ENCODE measurements at places on chromosomes 4 and X. TPM values are rescaled to one million over a fixed set of nuclear protein-coding genes. Genes with fewer than 3 reads are reported as not detected.
A peak's percentile ranks its signal among the peaks of the same experiment; 100 is the strongest.

The RRAGB gene
- total RNA-seq, result 10.5 TPM

The GPAT3 gene
- total RNA-seq, result 3.4 TPM

The DGKK gene
- total RNA-seq, result not detected

The MOB1B gene
- total RNA-seq, result 14.0 TPM

The TMEM47 gene
- total RNA-seq, result not detected

DNA sequence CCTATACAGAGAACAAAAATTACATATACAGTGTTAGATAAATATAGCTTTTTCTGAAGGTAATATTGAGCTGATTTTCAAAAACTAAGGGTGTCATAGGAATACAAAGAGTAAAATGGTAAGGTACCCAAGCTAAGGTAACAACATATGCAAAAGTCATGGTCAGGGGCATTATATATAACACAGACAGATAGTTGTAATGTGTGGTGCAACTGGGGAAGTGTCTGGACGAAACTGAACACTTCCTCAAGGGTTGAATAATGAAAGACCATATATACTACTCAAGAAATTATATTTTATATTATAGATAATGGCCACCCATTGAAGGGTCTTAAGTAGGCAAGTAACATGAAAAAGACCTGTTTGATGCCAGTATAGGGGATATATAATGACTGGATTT lies 262.1 kb upstream of the CXXC4 start:
- H3K36me3 ChIP-seq, result no peaks in the 10 kb centered on the region
- peaks cover 2% of the 10 kb centered on the region for H3K27me3 ChIP-seq
- peaks cover 10% of the 10 kb centered on the region for H3K4me1 ChIP-seq
- no peak overlapping the region for H3K4me3 ChIP-seq
- no peak for DNase-seq

DNA sequence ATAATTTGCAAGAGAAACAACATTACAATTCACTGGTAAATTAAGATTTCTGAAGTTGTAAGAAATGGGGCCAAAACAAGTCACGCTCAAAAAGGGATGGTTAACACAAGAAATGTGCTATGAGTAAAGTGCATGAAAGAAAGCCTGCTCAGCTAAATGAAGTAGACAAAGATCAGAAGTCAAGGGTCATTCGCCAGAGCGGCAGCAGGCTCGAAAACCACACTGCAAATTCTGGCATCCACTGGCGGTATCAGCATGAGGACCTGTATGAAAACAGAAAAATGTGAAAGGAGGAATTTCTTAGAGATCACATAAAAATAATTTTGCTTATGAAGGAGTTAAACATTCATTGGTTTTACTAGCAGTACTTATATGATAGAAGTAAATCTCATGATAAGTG lies 49.6 kb downstream of the FBXL5 start:
- H3K27ac ChIP-seq, result no peak overlapping the region
- peaks cover 23% of the 10 kb centered on the region for H3K36me3 ChIP-seq
- H3K4me3 ChIP-seq, result no peak overlapping the region
- no peaks in the 10 kb centered on the region for H3K27me3 ChIP-seq

GRCh38 chr4:125169192-125169591 lies 145.6 kb upstream of the FAT4 start:
- DNase-seq, result no peak
- no peaks in the 10 kb centered on the region for H3K4me1 ChIP-seq
- H3K4me3 ChIP-seq, result no peak overlapping the region
- H3K27ac ChIP-seq, result no peak overlapping the region
- H3K27me3 ChIP-seq, result no peaks in the 10 kb centered on the region

DNA sequence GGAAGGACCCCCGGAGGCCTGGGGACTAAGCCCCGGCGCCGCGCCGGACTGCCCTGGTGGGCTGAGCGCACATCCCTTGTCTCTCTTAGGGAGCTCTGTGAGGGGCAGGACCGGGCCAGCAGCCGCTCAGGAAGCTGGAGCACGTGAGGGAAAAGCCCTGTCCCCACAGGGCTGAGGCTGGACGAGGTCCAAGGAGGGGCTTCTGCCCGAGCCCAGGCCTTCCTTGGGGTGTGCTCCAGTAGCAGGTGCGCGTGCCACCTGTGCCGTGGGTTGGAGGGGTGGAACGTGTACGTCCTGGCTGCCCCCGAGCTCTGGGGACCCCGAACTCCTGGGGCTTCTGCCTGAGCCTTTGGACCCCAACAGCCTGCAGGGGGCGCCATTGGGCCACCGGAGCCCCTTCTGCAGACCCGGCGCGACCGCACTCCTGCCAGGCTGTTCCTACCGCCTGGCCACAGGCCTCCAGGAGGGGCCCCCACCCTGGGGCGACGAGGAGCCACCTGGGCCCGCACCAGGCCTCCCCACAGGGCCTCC lies 27.2 kb downstream of the TACC3 start:
- DNase-seq, result peak; percentile 93
- no peaks in the 10 kb centered on the region for H3K27me3 ChIP-seq
- H3K27ac ChIP-seq, result no peak overlapping the region
- no peak overlapping the region for H3K4me3 ChIP-seq
- H3K36me3 ChIP-seq, result peaks cover 13% of the 10 kb centered on the region

GRCh38 chrX:3440981-3441380 lies 94.5 kb upstream of the MXRA5 start:
- H3K27ac ChIP-seq, result no peak overlapping the region
- no peak overlapping the region for H3K4me3 ChIP-seq
- H3K27me3 ChIP-seq, result no peaks in the 10 kb centered on the region
- H3K4me1 ChIP-seq, result no peaks in the 10 kb centered on the region
- DNase-seq, result no peak

DNA sequence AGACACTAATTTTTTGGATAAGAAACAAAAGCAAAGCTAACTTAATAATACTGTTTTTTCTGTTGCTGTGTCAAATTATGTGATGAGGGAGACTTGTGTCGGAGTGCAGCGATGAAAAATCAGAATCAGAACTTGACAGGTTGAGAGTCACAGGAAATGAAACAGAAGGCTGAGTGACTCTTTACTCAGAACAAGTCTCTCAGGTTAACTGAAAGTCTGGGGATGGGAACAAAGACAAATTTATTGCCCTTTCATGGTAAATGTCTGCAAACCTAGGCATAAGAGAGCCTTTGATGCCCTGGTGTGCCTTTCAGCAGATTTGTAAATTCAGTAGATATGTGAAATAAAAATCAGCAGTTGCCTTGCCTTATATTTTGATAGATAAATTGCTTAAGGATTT lies 96.0 kb downstream of the ADGRL3 start:
- no peaks in the 10 kb centered on the region for H3K4me1 ChIP-seq
- H3K27ac ChIP-seq, result no peak overlapping the region
- no peaks in the 10 kb centered on the region for H3K27me3 ChIP-seq
- no peaks in the 10 kb centered on the region for H3K36me3 ChIP-seq
- no peak for DNase-seq
- H3K4me3 ChIP-seq, result no peak overlapping the region

- DNase-seq, result no peak
- H3K4me1 ChIP-seq, result no peaks in the 10 kb centered on the region
- no peak overlapping the region for H3K27ac ChIP-seq
- H3K27me3 ChIP-seq, result peaks cover 12% of the 10 kb centered on the region
- no peak overlapping the region for H3K4me3 ChIP-seq
Observed at GRCh38 chrX:129529685-129530281, 6.5 kb upstream of the SMARCA1 start.

DNA sequence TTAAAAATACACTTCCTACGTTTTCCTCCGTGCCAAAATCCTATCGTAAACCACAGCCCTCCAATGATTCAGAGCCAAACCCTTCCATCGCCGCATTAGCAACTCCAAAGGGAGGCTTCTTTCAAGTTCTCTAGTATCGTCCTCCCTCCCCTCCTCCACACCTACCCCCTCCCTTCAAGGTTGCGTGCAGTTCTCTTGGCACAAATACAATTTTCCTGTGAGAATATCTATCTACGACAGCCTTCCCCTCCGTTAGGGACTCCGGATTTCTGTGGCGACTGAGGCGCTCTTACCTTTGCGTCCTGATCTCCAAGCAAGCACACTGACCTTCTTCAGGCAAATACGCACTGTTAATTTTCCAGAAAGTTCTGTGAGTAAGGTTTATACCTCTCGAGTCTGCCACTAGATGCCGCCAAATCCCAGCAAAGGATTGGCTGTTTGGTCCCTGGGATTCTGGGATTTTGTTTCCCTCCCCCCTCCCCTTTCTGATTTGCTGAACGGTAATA lies 1.2 kb upstream of the MORF4L2 start:
- peaks cover 4% of the 10 kb centered on the region for H3K4me1 ChIP-seq
- peak; percentile 46 for DNase-seq
- H3K4me3 ChIP-seq, result no peak overlapping the region
- peaks cover 5% of the 10 kb centered on the region for H3K36me3 ChIP-seq
- no peak overlapping the region for H3K27ac ChIP-seq

DNA sequence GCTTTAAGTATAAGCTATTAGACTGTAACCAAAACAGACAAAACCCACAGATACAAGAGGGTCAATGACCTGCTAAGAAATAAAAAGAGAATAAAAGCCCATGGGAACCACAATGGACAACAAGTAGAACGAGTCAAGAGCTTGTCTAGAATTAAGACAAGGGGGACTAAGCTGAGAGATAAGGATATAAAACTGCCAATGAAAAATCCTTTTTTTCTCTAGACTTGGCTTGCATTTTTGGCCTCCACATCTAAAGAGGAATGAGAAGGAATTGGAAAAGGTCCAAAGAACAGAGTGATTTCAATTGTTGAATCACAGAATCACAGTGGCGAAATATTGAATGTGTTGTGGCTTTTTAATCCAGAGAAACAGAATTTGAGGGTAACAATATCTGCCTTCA lies 135.7 kb downstream of the QDPR start:
- H3K27ac ChIP-seq, result no peak overlapping the region
- no peaks in the 10 kb centered on the region for H3K4me1 ChIP-seq
- peaks cover 13% of the 10 kb centered on the region for H3K27me3 ChIP-seq
- no peak overlapping the region for H3K4me3 ChIP-seq
- H3K36me3 ChIP-seq, result no peaks in the 10 kb centered on the region

DNA sequence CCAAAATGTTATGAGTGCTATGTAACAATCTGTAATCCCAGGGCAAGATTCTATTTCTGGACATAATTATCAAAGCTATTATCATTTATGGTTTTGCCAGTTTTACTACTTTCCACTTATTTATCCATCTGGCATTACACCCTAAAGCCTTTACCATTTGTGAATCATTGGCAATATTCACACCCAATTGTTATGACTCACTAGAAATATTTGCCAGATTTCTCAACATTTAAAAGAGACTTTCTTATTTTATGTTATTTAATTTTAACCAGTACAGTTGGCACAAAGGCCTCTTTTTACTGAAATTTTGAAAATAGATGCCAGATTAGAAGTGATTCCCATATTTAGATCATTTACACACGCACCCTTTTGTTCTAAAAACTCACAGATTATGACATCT lies 242.7 kb upstream of the WDFY3 start:
- H3K27me3 ChIP-seq, result no peaks in the 10 kb centered on the region
- no peak overlapping the region for H3K4me3 ChIP-seq
- no peaks in the 10 kb centered on the region for H3K4me1 ChIP-seq
- no peak overlapping the region for H3K27ac ChIP-seq
- DNase-seq, result no peak
- H3K36me3 ChIP-seq, result no peaks in the 10 kb centered on the region

DNA sequence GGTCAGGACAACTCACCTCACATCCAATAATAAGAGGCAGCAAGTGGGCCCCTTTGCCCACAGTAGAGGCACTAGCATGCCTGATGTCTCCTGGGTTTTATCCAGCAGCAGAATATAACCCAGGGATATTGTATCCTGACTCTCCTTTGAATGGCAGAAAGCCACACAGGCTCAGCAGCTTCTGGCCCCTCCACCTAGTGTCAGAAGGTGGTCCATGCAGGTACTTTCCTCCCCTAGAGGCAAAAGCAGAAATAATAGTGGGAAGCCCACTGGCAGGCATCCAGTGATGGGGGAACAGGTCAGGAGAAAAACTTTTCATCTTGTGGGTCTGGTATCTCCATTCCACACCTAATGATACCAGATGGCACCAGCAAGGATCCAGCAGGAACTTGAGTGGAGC lies 75.5 kb upstream of the IRS4 start:
- H3K36me3 ChIP-seq, result no peaks in the 10 kb centered on the region
- no peak overlapping the region for H3K27ac ChIP-seq
- H3K4me1 ChIP-seq, result no peaks in the 10 kb centered on the region
- no peak overlapping the region for H3K4me3 ChIP-seq
- H3K27me3 ChIP-seq, result no peaks in the 10 kb centered on the region

GRCh38 chrX:40749681-40750494 lies 14.5 kb upstream of the MED14 start:
- H3K4me1 ChIP-seq, result peaks cover 10% of the 10 kb centered on the region
- no peak overlapping the region for H3K27ac ChIP-seq
- H3K4me3 ChIP-seq, result no peak overlapping the region

DNA sequence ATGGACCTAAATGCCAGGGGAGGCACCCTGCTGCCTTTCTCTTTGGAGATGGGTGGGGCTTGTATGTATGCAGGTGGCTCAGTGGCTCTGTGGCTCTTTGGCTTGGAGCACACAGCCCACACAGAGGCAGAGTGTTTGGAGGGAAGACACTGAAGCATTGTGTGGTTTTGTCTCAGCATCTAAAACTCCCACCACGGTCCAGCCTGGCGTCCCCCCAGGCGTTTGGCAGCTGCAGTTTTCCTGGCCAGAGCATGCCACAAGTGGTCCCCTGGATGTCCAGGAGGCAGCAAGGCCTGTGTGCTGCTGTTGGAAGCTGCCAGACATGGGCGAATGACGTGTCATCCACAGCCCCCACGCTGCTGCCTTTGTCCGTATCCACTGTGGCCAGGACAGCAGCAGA lies 32.2 kb upstream of the PSAPL1 start:
- H3K36me3 ChIP-seq, result no peaks in the 10 kb centered on the region
- no peak overlapping the region for H3K4me3 ChIP-seq
- H3K27ac ChIP-seq, result no peak overlapping the region
- DNase-seq, result no peak

- H3K36me3 ChIP-seq, result peaks cover 11% of the 10 kb centered on the region
- no peaks in the 10 kb centered on the region for H3K27me3 ChIP-seq
- H3K27ac ChIP-seq, result peak overlapping the region; percentile 21
- peaks cover 12% of the 10 kb centered on the region for H3K4me1 ChIP-seq
Observed at GRCh38 chrX:19642241-19643109, 127.2 kb upstream of the MAP3K15 start.

- H3K36me3 ChIP-seq, result no peaks in the 10 kb centered on the region
- H3K27me3 ChIP-seq, result no peaks in the 10 kb centered on the region
- H3K4me3 ChIP-seq, result no peak overlapping the region
Observed at GRCh38 chr4:159777689-159778088, 674.8 kb downstream of the RAPGEF2 start.

All from activated naive CD8-positive, alpha-beta T cell treated with anti-CD3 and anti-CD28 coated beads, Interleukin-2, amount 10 ng/mL, durations not matched to agents 7 days and 5 days (primary cell).